ENCODE measurements at places on chromosomes 16 and 17.

- DNase-seq, result no peak
Measured at GRCh38 chr16:49822649-49823370, 33.1 kb downstream of the ZNF423 start.

DNA sequence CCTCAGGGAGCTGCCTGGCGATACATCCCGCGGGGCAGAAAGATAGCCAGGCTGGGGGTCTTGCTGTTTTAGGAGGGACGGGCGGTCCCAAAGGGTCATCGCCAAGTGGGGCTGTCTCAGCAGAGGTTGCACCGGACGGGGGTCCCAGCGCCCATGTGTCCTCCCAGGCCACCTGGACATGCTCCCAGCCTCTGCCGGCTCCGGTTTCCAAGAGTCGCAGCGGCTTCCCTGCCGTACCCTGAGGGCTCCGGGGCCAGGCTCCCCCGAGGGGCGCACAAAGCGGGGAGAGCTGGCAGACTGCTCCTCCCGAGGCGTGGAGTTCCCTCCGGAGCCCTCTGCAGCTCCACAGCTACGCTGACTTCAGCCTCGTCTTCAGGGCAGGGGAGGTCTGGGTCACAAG, 1.2 kb downstream of the TRARG1 start:
- no peak for DNase-seq

DNA sequence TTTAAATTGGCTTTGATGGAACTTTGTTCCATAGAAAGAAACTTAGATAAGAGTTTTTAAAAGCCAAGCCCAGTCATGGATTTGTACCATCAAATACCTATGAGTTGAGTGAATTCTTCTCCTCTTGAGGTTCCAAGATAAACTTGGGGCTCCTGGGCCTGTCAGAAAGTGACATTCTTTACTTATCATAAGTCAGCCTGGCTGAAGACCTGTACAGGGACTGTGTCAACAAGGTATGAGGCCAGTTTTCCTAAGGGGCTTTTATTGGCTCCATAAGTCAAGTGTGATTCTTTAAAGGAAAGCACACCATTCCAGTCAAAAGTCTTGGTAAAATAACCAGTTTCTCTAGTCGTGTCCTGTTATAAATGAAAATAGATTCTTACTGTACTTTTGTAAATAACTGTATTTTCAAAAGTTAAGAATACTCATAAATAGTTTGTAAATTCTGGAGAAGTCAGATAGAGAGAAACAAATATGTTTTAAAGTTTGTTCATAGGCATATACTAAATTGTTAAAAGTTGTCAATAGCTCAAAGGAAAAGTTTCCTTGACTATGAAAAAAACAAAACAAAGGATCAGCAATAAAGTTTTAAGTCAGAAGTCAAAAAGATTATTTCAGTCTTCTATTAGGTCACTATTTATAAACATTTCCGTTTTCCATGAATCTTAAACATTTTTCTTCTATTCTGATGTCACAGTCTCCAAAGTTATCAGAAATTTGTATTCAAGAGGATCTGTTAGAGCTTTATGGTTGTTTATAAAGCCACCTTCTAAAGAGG, 22.5 kb upstream of the MYO1D start:
- no peak for DNase-seq

GRCh38 chr16:46850619-46851555, 19.9 kb upstream of the C16orf87 start:
- DNase-seq, result no peak

GRCh38 chr16:81008505-81008789, 1.4 kb downstream of the CENPN start:
- no peak for DNase-seq

All from NT2/D1 (cell line).